Hematopoietic multipotent progenitor cell treated with erythropoietin and hydrocortisone succinate and interleukin-3 and kit ligand, for 6 days (in vitro differentiated cells): ENCODE measurements at places on chromosomes 6 and 20.

DNA sequence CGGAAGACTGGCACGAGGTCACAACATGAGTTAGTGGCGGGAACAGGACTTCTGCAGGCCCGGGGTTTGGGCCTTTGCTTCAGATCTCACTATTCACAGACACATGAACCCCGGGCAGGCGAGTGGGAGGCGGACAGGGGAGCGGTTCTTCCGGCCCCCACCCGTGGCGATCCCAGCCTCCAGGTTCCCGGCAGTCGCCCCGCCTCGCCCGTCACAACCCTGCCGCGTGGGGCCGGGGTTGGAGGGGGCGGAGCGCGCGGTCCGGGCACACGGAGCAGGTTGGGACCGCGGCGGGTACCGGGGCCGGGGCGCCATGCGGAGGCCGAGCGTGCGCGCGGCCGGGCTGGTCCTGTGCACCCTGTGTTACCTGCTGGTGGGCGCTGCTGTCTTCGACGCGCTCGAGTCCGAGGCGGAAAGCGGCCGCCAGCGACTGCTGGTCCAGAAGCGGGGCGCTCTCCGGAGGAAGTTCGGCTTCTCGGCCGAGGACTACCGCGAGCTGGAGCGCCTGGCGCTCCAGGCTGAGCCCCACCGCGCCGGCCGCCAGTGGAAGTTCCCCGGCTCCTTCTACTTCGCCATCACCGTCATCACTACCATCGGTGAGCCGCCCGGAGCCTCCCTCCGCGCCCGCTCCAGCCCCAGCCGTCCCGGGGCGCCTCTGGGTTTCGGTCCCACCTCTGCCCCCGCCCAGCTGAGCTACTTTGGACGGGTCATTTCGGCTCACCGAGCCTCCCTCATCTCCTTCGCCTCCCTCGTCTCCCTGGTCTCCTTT is at the start of gene KCNK15:
Gene KCNK15, plus strand, starts transcription at position 268 of the 769 bp plus-strand sequence. Its CDS starts 46 bp downstream, at position 314.
- DNase-seq, result peak; percentile 35

- no peak for DNase-seq
Observed at GRCh38 chr20:40029589-40029988, 659.4 kb downstream of the MAFB start.

GRCh38 chr6:28807682-28808280 is 116.0 kb downstream of the TRIM27 start:
- peak; percentile 82 for DNase-seq

DNA sequence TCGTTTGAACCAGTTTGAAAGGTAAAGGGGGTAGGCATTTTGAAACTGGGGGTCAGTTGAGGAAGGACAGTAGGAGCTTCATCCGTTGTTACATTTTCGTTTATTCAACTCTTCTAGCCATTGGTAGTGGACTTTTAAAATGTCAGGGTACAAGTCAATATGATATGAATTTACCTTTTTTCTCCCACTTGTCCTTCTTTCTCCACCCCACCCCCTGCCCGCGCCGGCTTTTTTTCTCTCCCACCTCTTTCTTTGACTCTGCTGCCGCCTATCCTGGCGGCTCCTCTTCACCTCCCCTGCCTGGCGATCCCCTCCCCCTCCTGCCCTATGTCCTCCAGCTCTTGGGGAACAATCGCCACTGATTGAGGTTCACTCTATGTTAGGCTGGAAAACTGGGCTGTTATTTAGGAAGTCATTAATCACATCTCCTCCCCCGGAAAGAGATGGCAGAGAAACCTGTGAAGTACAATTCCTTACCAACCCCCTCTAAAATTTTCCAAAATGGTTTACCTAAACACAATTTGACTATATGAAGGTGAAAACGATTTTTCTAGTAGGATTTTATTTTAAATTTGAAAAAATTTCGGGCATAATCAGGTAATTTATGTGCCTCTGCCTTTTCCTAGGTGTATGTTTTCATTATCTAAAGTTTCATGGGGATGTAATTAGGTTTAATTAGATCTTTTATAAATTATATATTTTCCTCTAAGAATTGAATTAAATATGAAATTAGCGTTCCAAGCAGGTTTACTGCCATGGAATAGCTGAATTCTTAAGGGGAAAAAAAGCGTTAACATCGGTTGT is 778 bp upstream of the LIN28B start:
- no peak for DNase-seq

- DNase-seq, result peak; percentile 45
Observed at GRCh38 chr6:37650071-37650481, 47.6 kb downstream of the MDGA1 start.
